Muscle of arm (tissue), 14 donors: ENCODE measurements at places on chromosomes 11 and 22.
A peak's percentile ranks its signal among the peaks of the same experiment; 100 is the strongest.

DNA sequence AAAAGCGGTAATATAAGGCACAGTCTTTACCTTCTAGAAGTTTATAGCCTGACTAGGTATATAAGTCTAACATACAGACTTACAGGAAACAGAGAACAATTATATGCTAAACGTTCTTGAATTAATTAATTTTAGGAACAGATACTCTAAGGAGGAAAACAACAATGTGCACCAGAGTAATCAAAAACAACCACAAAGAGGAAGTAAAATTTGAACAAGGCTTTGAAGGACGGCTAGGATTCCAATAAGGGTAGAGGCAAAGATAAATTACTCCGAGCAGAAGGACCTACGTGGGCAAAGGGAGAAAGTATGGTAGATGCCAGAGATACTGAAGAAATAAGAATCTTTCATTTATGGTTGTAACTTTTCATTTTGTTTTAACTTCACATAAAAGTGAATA lies 54.4 kb downstream of the ENTHD1 start:
- DNase-seq = no peak

DNA sequence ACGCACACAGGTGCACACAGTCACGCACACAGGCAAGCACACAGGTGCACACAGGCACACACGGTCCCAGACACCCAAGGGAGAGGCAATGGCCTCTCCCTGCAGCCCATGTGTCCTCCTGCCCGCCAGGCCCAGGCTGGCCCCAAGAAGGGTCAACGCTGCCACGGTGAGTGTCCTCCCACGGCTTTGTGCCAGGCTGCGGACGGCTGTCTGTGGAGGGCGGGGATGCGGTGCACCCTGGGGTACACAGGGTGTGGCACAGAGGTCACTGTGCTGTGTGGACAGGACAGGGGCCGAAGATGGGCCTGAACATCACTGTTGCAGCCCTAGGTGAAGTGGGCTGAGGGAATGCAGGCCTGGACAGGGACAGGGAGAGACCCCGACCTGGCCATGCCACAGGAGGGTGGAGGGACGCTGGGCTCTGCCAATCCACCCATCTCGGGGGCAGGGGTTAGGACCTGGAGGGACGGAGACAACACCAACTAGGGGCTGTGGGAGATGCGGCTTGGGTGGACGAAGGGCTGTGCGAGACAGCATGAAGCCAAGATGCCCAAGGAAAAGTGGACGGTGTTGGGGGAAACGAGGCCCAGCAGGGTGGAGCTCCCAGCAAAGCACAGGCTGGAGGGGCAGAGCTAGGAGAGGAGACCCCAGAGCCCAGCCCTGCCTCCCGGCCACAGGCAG lies 523.8 kb downstream of the BRD1 start:
- no peak for DNase-seq

DNA sequence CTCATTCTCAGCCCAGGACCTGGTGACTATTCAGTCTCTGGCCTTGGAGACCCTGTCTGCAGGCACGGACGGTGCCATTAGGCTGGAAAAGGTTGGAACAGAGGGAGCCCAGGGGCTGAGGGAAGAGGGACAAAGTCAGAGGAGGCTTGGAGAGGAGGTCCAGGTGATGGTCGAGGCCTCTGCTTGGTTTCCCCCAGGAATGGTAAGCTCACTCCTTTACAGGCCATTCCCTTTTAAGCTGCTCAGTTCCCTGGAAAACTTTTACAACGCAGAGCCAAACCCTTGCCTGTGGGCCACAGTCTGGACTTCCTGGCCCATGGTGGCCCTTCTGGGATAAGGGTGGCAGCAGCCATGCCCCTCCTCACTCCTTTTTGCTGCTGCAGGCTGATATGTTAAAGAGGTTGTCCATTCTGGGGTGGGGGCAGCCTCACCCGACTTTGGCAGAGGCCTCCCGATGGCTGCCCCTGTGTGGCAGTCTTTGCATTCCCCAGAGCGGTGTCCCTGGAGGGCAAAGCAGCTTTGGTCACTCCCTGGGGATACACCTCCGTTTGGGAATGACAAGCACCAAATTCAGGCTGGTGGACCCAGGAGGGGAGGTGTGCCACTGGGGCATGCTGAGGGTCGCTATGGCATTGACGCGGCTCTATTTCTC lies 34.0 kb upstream of the RFPL3 start:
- DNase-seq = no peak

GRCh38 chr11:43697679-43698078 lies 17.1 kb downstream of the HSD17B12 start:
- no peak for DNase-seq

DNA sequence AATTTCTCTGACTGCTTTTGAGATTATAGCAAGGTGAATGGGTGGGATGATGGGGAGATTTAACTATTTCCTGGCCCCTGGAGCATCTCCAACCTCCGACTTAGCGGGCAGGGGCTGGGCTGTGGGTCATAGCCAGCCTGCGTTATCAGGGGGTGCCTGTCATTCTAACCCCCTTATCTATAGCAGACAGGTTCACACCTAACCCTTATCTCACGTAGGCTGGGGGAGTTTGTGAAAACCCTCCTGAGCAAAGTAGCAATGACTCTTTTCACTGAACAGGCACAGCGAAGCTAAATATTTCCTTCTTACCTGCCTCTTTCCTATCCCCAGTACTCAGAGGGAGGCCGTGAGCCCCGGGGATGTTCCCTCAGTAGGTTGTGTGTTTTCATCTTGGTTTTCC lies 511.4 kb upstream of the B3GAT1 start:
- no peak for DNase-seq

GRCh38 chr11:101128571-101129202 lies 926 bp downstream of the PGR start:
- DNase-seq = no peak

DNA sequence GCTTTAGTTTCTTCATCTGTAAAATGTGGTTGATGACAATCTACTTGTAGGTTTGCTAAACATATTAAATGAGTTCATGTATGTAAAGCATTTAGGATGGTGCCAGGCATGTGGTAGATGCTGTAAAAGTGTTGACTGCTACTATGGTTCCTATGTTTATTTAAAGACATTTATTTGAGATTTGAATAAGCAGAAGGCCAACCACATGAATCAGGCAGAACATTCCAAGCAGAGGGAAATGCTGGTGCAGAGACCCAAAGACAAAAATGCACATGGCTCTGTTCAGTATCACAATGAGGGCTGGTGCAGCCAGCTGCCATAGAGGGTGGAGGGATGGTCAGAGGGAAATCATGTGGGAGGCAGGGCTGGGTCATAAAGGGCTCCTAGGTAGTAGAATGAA lies 156.2 kb upstream of the PDGFD start:
- no peak for DNase-seq

DNA sequence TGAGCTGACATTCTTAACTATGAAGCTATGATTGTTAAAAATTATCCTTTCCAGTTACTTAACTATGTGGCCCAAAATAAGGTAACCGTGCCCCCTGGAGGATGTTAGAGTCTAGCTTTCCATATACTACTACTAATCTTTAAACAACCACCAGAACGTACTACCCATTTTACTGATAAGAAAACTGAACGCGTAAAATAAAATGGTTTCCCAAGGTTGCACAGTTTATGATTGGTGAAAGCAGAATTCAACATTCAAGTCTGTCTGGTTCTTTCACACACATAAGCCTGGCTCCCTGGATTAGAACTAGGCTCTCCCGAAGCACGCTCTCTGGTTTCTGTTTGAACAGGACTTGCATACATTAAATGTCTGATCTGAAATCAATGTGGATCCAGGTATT lies 437.8 kb upstream of the CCDC90B start:
- peak; percentile 83 for DNase-seq
